Left ventricle myocardium inferior (tissue), 1 donor: ENCODE measurements at places on chromosomes 7 and 10.

- DNase-seq = no peak
These were observed 341.1 kb downstream of the PARD3 start for GRCh38 chr10:34474009-34474376.

- no peak for DNase-seq
These were observed 60.2 kb downstream of the MPP7 start for GRCh38 chr10:28242555-28243204.

GRCh38 chr7:137354961-137355360 lies 11.4 kb upstream of the PTN start:
- DNase-seq = no peak

- no peak for DNase-seq
These were observed 6.8 kb downstream of the IL6 start for GRCh38 chr7:22733761-22734160.

DNA sequence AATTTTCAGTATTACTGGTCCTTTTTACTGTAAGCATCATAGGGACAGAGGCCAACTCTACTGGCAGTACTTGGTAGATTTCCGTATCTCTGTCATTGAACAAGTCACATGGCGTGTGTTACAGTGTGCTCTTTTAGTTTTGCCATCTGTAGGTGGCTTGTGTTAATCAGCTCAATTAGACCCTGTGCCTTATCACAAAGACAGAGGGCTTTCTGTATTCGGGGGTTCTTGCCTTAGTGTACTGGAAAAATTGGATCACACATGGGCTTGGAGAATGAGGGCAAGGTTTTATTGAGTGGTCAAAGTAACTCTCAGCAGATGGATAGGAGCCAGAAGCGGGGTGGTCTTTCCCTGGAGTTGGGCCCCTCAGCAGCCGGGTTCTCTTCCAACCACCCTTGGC lies 21.3 kb upstream of the LRGUK start:
- DNase-seq = no peak

DNA sequence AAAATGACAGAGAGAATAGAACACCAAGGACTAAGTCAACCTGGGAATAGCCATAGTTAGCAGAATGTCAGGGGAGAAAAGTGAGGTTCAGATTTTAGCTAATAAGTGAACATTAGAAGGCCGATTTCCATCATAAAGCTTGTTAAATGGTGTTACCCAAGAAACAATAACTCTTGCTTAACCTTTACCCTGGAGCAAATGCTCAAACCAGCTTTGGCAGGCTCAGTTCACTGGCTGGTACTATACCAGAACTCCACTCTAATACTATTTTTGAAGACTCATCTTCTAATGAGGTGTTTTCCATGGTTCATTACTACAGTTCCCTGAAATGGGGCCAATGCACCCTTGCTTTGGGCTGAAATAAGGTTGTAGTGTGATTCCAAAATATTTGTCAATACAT lies 61.3 kb downstream of the RNLS start:
- no peak for DNase-seq

GRCh38 chr7:148587076-148587475 lies 3.5 kb upstream of the C7orf33 start:
- no peak for DNase-seq

- DNase-seq = no peak
These were observed 105.5 kb downstream of the NEUROD6 start for GRCh38 chr7:31234836-31235605.

- no peak for DNase-seq
These were observed 85.9 kb downstream of the ARHGAP22 start for GRCh38 chr10:48518986-48519385.

DNA sequence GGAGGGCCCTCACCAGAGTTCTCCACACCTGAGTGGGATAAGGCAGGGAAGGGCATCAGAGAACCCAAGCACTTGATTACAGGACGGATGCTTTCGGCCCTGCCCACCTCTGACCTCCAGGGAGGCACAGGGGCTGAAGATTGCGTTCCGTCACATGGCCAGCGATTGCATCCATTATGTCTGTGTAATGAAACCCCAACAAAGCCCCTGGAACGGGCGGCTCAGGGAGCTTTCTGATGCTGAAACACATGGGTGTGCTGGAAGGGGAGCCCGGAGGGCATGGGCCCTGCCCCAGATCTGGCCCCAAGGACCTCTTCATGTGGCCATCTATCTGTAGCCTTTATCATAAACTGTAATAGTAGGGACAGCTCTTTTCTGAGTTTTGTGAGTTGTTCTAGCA lies 117.2 kb downstream of the PTPN20 start:
- DNase-seq = no peak

GRCh38 chr10:17348011-17348500 lies 106.3 kb downstream of the ST8SIA6 start:
- DNase-seq = no peak

DNA sequence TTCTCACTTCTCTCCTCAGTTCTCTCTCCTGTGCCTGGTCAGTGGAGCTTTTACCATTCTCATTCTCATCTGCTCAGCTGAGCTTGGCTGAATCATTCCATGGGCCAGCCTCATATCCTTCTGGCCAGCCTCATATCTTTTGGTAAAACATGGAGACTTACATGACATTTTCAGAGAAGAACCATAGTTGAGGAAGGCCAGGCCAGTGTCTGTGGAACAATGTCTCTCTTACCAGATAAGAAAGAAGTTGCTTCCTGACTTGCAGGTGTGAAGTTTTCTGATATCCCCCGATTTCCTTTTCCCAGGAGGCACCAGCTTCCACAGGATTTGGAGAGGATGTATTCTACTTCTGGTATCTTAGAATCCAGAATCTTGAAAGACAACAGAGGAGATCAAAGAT lies 24.7 kb downstream of the ST7 start:
- no peak for DNase-seq

DNA sequence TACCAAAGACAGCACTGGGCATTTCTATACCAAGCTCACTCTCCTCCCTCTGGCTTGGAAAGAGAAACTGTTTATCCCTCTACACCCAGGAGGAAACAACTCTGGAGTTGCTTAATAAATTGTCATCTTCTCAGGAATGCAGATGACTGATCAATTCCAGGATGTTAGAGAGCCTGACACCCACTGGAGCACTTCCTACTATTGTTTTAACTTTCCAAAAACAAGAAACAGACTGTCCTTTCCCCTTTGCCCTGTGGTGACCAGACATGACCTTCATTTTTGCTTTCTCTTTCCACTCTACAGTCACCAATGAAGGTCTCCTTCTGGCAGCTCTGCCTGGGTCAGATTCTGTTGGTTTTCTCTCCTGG lies 19.6 kb downstream of the GIMAP4 start:
- no peak for DNase-seq

- no peak for DNase-seq
These were observed 306.2 kb upstream of the AKR1E2 start for GRCh38 chr10:4519658-4520402.

GRCh38 chr7:33201821-33202220 lies 72.5 kb downstream of the BBS9 start:
- DNase-seq = no peak

- no peak for DNase-seq
These were observed 623.9 kb upstream of the FOXK1 start for GRCh38 chr7:4058158-4058557.

GRCh38 chr7:23205909-23206767 lies 24.3 kb downstream of the NUP42 start:
- no peak for DNase-seq

DNA sequence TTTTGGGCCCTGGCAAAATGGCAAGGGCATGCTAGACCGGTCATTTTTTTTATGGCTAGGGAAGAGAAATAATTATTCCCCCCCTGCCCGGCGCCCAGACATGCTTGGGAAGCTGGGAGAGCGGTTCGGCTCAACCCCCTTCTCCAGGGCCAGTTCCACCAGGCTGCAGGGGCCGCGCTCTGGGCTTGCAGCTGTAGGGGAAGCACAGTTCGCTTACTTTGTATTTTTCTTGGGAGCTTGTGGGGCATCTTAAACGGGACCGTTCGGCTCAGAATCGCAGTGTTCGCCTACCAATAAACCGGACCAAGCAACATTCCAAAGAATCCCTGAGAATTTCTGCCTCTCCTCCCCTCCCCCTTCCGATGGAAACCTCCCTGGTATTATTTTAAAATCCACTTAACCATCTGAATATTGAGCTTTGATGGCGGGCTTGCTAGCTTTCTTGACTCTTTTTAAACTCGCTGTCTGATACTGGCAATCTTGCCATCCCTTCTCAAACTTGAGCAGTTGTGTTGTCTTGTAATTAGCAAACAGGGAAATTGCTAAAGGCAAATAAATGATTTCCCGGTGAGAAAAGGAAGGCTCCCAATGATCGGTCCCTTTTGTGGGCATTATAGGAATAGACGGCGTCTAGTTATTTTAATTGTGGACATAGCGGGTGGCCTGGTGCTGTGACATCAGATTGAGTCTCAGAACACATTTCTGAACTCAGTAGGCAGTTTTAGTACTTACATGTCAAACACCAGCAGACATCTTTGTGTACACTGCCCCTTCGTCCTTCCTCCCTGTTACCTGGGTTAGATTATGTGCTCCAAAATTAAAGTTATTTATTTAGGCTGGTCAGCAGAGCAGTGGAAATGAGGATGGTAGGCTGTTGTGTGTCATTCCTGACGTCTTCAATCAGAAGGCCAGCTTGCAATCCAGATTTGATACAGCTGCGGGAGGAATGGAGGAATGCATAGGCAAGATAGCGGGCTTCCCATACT lies 3.4 kb downstream of the TCF7L2 start:
- DNase-seq = peak; percentile 33

DNA sequence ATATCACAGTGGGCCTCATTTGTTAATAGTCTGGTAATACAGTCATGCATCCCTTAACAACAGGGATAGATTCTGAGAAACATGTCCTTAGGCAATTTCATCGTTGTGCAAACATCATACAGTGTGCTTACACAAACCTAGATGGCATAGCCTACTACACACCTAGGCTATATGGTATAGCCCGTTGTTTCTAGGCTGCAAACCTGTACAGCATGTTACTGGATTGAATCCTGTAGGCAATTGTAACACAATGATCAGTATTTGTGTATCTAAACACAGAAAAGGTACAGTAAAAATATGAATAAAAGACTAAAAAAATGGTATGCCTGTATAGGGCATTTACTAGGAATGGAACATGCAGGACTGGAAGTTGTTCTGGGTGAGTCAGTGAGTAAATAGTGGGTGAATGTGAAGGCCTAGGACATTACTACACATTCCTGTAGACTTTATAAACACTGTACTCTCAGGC lies 12.0 kb upstream of the RHOBTB1 start:
- DNase-seq = no peak

GRCh38 chr7:134856091-134856490 lies 76.7 kb downstream of the CALD1 start:
- DNase-seq = no peak

DNA sequence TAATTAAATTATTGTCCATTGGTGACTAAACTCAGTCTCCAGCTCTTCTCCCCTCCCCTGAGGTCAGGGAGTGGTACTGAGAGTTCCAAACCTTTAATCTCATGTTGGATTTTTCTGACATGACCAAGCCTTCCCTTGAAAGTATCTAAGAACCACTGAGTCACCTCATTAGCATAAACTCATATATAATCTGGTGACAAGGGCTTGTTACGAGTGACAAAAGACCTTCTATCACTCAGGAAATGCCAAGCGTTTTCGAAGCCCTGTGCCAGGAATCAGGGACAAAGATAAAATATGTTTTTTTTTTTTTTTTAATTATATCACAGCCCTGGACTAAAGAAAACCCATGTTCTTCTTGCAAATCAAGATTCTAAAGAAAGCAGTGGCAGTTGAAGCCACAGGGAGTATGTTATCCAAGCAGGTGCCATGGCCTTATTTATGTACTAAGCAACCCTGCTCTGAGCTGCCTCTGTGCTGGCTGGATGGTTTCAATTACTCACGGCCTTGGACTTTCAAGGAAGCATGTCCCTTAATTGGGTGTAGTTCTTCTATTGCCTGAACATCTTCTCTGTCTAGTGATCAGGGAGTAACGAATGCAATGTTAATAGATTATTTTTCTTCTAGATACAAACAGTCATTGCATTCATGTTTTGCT lies 169.0 kb upstream of the PRKCQ start:
- no peak for DNase-seq

DNA sequence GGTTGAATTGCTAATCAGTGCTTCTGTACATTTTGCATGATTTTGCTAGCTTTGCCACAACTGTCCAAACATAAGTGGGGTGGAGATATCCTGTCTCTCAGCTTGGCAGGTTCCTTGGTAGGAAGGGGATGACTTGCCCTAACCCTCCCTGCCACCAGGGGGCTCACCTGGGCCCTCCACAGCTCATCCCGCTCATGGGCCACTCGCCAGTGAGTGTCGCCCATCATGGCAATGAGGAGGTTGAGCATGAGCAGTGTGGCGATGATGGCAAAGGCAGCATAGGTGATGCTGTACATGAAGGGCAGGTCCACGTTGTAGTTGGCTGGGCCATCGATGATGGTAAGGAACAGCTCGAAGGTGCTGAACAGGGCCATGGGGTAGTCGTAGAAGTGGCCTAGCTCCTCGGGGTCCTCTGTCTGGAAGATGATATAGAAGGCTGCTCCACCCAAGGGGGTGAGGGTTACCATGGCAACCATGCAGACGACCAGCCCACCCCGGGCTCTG lies 12.2 kb downstream of the TRPV6 start:
- DNase-seq = no peak

- no peak for DNase-seq
These were observed 248.8 kb upstream of the ZMIZ1 start for GRCh38 chr10:78820007-78820362.
